CD4-positive, alpha-beta T cell treated with Interleukin-6 for 4 hours (primary cell): ENCODE measurements at places on chromosomes 12 and 14.

- no peak for DNase-seq
Measured at GRCh38 chr14:32009976-32010581, 67.0 kb upstream of the ARHGAP5 start.

DNA sequence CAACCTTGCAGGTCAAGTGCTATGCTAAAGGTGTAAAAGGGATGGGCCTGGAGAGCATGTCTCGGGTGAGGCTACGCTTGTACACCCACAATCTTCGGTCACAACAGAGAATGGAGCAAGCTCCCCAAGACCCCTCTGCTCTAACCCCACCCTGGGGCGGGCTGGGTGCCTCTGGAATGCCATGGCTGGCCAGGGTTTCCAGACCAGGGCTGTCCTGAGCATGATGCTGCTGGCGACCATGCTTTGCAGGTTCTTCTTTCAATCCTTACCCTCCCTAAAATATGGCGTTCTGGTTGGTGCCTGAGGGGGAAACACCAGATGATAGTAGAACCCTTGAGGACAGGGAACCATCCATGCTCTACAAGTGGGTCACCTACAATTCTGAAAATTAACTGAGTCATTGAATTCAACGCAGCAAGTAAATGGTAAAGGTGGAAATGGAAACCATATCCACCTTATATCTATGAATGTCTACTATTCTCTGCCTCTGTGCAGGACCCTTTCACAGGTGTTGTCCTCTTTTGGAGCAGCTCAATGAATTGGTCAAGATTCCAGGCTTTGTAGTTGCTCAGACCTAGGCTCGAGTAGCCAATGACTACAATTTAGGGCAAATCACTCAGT, 111.6 kb upstream of the EGLN3 start:
- DNase-seq: no peak

- DNase-seq: no peak
Measured at GRCh38 chr14:53879022-53879686, 77.5 kb downstream of the BMP4 start.

- no peak for DNase-seq
Measured at GRCh38 chr14:75645056-75645455, 15.6 kb downstream of the ERG28 start.

DNA sequence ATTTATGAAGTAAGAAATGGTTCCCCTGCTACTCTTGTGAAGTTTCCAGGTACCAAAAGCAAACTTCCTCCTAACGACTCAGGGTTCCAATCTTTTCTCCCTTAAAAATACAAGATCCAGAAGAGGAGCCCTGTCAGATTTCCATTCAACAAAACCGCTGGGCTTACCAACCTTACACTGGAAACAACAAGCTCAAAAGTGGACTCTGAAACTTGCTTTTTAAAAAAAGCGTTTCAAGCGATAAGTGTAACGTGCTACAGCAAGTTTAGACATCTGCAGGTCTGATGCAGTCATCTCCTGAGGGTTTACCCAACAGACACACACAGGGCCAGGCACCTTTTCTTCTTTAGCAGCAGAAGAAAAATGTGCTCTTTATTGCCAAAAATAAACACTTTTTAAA, 6.9 kb upstream of the CREBL2 start:
- no peak for DNase-seq

GRCh38 chr14:103927566-103927965, 690 bp upstream of the TDRD9 start:
- no peak for DNase-seq

GRCh38 chr14:98022541-98023520, 1225.6 kb downstream of the VRK1 start:
- no peak for DNase-seq

DNA sequence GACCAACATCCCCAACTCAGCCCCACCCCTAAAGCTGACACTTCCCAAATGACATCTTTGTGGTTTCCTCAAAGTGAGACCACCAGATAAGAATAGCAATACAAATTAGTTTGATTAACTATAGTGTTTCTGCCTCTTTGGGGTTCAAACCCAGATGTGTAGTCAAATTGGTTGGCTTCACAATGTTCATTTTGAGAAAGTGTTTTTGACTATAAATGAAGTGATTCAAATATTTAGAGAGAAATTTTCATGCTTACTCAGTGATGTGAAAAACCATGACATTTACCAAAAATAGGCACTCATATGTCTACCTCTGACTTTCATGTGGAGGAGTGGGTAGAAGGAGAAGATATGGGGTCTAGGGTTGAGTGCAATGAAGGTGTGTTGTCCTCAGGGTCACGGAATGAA, 218.4 kb downstream of the BCAT1 start:
- no peak for DNase-seq

GRCh38 chr12:131074221-131075083, 120.7 kb downstream of the ADGRD1 start:
- no peak for DNase-seq

GRCh38 chr12:49287876-49288275, 7.1 kb upstream of the PRPH start:
- DNase-seq: no peak

GRCh38 chr12:3105690-3106479, 28.7 kb downstream of the TSPAN9 start:
- DNase-seq: no peak

DNA sequence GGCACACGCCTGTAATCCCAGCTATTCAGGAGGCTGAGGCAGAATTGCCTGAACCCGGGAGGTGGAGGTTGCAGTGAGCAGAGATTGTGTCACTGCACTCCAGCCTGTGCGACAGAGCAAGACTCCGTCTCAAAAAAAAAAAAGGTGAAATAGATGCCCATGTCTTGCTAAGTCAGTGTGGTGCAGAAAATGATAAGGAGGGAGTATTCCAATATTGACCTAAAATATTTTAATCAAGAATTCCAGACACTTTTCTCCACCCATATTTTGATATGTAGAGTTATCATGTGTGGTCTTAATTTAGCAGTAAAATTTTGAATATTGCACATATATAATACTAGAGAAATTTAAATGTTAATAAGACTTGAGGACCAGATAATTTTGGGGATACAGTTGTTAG, 57.7 kb downstream of the WNK1 start:
- no peak for DNase-seq

- peak; percentile 42 for DNase-seq
Measured at GRCh38 chr12:52608826-52609630, 7.8 kb upstream of the KRT72 start.

- no peak for DNase-seq
Measured at GRCh38 chr14:32074887-32075572, 2.1 kb upstream of the ARHGAP5 start.

GRCh38 chr12:78002878-78003277, 172.2 kb downstream of the NAV3 start:
- no peak for DNase-seq

DNA sequence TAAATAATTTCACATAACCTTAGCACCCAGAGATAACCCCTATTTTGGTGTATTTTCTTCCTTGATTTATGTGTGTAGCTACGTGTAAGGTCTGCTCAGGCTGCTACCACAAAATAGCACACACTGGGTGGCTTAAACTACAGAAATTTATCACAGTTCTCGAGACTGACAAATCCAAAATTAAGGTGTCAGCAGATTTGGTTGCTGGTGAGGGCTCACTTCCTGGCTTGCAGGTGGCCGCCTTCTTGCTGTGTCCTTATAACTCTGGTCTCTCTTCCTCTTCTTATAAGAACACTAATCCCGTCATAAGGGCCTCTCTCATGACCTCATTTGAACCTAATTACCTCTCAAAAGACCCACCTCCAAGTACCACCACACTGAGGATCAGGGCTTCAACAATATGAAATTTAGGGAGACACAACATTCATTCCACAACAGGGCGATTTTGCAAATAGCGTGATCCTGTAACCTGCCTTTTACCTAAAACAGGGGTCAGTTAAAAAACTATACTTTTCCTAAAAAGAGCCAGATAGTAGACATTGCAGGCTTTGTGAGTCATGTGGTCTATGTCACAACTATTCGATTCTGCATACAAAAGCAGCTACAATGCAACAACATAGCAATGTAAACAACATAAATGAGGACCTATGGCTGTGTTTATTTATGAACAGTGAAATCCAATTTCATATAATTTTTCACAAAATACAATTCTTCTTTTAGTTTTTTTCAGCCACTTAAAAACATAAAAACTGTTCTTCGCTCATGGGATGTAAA, 371.7 kb downstream of the DPF3 start:
- no peak for DNase-seq

DNA sequence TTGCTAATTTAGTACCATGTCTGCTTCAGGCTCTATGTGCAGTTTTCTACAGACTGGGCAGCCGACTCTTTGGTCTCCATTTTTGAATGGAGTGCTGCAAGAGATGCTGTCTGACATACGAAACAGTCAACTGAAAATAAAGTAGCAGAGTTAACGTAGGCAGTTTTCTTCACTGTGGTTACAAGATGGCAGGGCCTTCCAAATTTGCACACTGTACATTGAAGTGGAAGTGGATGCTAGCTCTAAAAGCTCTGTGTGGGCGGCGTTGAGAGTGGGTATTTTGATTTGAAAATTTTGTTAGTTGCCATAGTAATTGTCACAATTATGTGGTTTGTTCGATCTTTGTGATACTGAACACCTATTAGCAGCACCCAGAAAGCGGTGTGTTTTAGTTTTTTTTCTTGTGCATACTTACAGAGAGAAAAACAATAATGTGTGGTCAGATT, 154.9 kb upstream of the ATP2B1 start:
- peak; percentile 61 for DNase-seq
